ENCODE measurements at places on chromosomes 6 and 20. TPM values are rescaled to one million over a fixed set of nuclear protein-coding genes. Genes with fewer than 3 reads are reported as not detected.

- H3K36me3 ChIP-seq, result no peaks in the 10 kb centered on the region
- DNase-seq, result no peak
- H3K27ac ChIP-seq, result no peak overlapping the region
- H3K27me3 ChIP-seq, result peaks cover 18% of the 10 kb centered on the region
Observed at GRCh38 chr6:17178754-17179529, 77.1 kb downstream of the STMND1 start.

GRCh38 chr6:88262332-88262731 lies 96.2 kb upstream of the CNR1 start:
- H3K27me3 ChIP-seq, result peaks cover 6% of the 10 kb centered on the region
- H3K36me3 ChIP-seq, result no peaks in the 10 kb centered on the region
- H3K4me1 ChIP-seq, result no peaks in the 10 kb centered on the region
- H3K27ac ChIP-seq, result no peak overlapping the region
- DNase-seq, result no peak

DNA sequence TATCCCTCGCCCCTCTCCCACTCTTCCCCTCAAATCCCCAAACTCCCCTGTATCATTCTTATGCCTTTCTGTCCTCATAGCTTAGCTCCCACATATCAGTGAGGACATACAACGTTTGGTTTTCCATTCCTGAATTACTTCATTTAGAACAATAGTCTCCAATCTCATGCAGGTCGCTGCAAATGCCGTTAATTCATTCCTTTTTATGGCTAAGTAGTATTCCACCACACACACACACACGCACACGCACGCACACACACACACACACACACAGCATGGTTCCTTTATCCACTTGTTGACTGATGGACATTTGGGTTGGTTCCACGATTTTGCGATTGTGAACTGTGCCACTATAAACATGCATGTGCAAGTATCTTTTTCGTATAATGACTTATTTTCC lies 112.7 kb downstream of the KIF13A start:
- no peak overlapping the region for H3K4me3 ChIP-seq
- no peak for DNase-seq
- peaks cover 81% of the 10 kb centered on the region for H3K27me3 ChIP-seq
- no peak overlapping the region for H3K27ac ChIP-seq
- no peaks in the 10 kb centered on the region for H3K36me3 ChIP-seq
- H3K4me1 ChIP-seq, result no peaks in the 10 kb centered on the region

DNA sequence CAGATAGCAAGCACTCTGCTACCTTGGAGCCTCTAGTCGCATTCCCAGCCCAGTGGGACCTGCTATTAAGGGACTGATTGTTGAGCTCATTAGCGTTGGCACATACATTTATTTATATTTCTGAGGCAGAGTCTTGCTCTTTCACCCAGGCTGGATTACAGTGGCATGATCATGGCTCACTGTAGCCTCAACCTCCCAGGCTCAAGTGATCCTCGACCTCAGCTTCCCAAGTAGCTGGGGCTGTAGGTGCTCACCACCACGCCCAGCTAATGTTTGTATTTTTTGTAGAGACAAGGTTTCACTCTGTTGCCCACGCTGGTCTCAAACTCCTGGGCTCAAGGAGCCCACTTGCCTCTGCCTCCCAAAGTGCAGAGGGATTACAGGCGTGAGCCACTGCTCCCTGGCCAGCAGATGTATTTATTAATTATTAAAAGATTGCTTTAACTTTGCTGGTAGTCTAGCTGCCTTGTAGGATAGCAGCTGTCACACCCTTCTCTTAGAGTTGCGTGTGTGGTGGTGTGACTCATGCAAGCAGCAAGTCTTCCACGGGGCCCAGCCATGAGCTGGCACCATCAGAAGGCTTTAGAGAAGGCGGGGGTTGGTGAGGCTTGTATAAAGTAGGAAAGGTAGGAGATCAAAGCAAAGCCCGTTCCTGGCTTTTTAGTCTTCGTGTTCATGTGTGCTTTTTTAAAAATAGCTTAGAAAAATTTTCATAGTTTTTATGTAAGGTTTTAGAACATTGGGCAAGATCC lies 16.5 kb downstream of the ACTR5 start:
- peaks cover 28% of the 10 kb centered on the region for H3K36me3 ChIP-seq
- peak overlapping the region; percentile 43 for H3K4me3 ChIP-seq
- no peaks in the 10 kb centered on the region for H3K27me3 ChIP-seq
- H3K27ac ChIP-seq, result peak overlapping the region; percentile 36
- H3K4me1 ChIP-seq, result peaks cover 31% of the 10 kb centered on the region
- peak; percentile 68 for DNase-seq

GRCh38 chr20:6605055-6605935 lies 162.2 kb upstream of the BMP2 start:
- no peak overlapping the region for H3K27ac ChIP-seq
- H3K36me3 ChIP-seq, result peaks cover 2% of the 10 kb centered on the region
- no peaks in the 10 kb centered on the region for H3K27me3 ChIP-seq
- H3K4me3 ChIP-seq, result no peak overlapping the region
- no peaks in the 10 kb centered on the region for H3K4me1 ChIP-seq
- DNase-seq, result no peak

DNA sequence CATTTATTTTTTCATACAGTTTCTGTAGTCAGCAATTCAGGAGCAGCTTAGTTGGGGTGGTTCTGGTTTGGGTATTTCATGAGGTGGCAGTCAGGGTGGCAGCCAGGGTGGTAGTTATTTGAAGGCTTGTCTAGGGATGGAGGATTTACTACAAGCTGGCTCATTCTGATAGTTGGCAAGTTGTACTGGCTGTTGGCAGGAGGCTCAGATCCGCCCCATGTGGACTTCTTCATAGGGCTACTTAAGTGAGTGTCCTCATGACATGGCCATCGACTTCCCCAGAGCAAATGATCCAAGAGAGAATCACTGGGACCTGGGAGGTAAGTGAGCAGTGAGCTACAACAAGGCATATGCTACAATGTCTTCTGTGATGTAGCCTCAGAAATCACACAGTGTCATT lies 22.4 kb upstream of the CDKAL1 start:
- H3K4me3 ChIP-seq, result no peak overlapping the region
- H3K4me1 ChIP-seq, result no peaks in the 10 kb centered on the region
- no peaks in the 10 kb centered on the region for H3K36me3 ChIP-seq
- no peak for DNase-seq
- H3K27ac ChIP-seq, result no peak overlapping the region

DNA sequence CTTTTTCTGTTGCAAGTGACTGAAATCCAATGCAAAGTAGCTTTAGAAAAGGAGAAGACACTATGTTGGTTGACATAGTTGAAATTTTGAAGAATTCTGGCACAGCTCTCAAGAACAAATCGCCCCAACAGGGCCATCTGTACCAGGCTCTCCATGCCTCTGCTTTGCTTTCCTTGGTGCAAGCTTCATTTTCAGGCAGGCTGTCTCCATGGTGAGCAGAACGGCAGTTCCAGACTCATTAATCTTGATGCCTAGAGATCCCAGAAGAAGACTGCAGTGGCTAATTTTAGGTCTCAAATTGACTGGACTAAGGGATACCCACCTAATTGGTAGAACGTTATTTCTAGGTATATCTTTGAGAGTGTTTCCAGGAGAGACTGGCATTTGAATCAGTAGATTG lies 950.7 kb upstream of the FLRT3 start:
- H3K27ac ChIP-seq, result no peak overlapping the region
- no peaks in the 10 kb centered on the region for H3K4me1 ChIP-seq
- no peaks in the 10 kb centered on the region for H3K27me3 ChIP-seq
- no peaks in the 10 kb centered on the region for H3K36me3 ChIP-seq
- H3K4me3 ChIP-seq, result no peak overlapping the region

DNA sequence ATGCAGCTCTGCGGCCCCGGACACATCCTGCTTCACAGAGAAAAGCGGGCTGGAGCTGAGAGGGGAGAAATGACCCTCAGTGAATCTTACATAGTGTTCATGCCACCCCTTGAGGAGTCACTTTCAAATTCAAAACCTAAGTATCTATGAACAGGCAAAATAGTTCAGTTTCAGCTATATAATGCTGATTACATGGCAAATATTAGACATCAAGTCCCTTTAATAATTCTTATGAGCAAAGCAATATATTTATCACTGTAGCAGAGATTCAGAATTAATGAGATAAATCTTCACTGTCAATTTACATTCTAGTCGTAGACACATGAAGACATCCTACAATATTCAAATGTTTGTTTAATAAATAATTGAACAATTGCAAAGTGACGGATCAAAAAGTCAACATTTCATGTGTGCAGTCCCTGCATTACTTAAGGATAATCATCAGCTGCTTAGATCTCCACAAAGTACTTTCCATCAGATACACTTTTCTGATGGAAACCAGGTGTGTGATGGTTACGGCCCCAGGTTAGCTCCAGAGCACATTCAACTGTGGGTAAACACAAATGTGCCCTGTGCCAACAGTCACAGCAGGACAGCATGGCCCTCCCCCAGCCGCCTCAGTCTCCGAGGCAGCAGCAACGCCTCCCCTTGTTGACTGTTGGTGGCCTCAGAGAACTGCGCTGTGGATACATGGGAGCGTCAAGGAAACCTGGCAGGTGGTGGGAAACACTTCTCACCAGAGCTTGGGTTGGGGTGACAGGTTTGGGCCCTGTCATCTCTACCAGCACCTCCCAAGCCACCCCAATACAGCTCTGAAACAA lies 787 bp upstream of the PRR18 start:
- peaks cover 40% of the 10 kb centered on the region for H3K27me3 ChIP-seq
- peaks cover 5% of the 10 kb centered on the region for H3K4me1 ChIP-seq
- H3K27ac ChIP-seq, result no peak overlapping the region

GRCh38 chr6:166173281-166173951 lies 5.8 kb upstream of the TBXT start:
- H3K4me1 ChIP-seq, result peaks cover 3% of the 10 kb centered on the region
- no peak overlapping the region for H3K27ac ChIP-seq
- peaks cover 26% of the 10 kb centered on the region for H3K27me3 ChIP-seq
- no peak for DNase-seq
- no peak overlapping the region for H3K4me3 ChIP-seq

- H3K4me3 ChIP-seq, result no peak overlapping the region
- DNase-seq, result no peak
- H3K36me3 ChIP-seq, result peaks cover 3% of the 10 kb centered on the region
- no peak overlapping the region for H3K27ac ChIP-seq
- H3K4me1 ChIP-seq, result peaks cover 10% of the 10 kb centered on the region
Observed at GRCh38 chr6:38138374-38138773, 318.8 kb downstream of the ZFAND3 start.

DNA sequence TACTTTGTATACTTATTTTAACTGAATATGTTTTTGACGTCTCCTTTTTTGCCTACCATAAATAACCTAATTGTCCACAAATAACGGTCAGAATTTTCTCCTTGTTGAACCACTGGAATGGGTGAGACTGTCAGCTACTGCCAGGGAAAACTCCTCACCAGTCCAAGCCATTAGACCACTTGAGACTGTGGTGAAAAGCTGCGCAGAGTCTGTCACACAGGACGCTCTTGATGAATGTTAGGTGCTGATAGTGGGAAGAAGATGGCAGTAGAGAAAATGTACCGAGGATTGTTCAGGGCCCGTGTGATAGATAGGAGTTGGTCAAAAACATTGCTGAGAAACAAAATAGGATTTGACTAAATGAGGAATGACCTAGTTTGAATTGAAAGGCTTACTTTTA lies 75.6 kb upstream of the KIF25 start:
- no peaks in the 10 kb centered on the region for H3K27me3 ChIP-seq
- DNase-seq, result no peak

- no peaks in the 10 kb centered on the region for H3K27me3 ChIP-seq
- H3K27ac ChIP-seq, result no peak overlapping the region
- H3K4me3 ChIP-seq, result no peak overlapping the region
- H3K4me1 ChIP-seq, result peaks cover 6% of the 10 kb centered on the region
- H3K36me3 ChIP-seq, result no peaks in the 10 kb centered on the region
- DNase-seq, result no peak
Observed at GRCh38 chr20:25571817-25572216, 13.5 kb downstream of the NINL start.

GRCh38 chr20:57071954-57072583 lies 194.4 kb downstream of the BMP7 start:
- peaks cover 43% of the 10 kb centered on the region for H3K27me3 ChIP-seq
- H3K4me3 ChIP-seq, result no peak overlapping the region
- H3K4me1 ChIP-seq, result peaks cover 5% of the 10 kb centered on the region
- no peak overlapping the region for H3K27ac ChIP-seq
- no peak for DNase-seq

DNA sequence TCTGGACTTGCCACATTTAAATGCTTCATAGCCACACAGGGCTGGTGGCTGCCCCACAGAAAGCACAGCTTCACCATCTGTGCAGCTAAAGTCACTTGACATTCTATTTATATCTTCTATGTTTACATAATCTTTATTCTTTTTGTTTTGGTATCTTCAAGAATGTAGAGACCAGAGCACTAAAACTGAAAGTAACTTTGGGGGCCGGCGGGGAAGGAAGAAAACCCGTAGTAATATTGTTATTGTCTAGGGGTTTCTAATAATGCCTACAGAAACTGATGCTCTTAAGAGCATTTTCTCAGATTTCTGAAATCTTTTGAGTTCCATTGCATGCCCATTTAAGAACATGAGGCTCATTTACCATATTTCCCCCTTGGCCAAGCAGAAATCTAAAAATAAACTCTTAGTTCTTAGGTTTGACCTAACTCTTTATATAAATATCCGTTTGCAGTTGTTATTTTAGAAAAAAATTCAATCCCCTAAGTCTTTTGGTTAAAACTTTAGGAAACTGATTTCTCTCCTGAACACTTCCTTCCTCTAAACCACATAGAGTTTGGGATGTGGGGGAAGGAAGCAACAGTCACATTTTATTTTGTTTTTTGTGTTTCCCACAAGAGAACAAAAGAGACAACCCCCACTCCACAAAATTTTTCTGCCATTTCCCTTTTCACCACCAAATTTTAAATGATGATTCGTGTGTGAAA lies 207.6 kb downstream of the OGFRL1 start:
- peak overlapping the region; percentile 2 for H3K4me3 ChIP-seq
- H3K27ac ChIP-seq, result no peak overlapping the region
- H3K36me3 ChIP-seq, result no peaks in the 10 kb centered on the region
- no peak for DNase-seq
- H3K27me3 ChIP-seq, result peaks cover 7% of the 10 kb centered on the region
- no peaks in the 10 kb centered on the region for H3K4me1 ChIP-seq

DNA sequence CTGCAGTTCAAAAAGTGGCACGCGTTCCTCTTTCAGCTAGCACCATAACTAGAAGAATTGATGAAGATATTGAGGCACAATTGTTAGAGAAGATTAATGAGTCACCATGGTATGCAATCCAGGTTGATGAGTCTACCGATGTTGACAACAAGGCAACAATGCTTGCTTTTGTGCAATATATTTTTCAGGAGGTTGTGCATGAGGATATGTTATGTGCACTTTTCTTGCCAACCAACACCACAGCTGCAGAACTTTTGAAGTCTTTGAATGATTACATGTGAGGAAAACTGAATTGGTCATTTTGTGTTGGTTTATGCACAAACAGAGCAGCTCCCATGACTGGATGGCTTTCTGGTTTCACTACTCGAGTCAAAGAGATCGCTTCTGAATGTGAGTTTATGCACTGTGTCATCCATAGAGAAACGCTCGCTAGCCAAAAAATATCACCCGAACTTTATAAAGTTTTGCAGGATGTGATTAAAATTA lies 129.3 kb upstream of the SLC24A3 start:
- H3K36me3 ChIP-seq, result no peaks in the 10 kb centered on the region
- H3K27me3 ChIP-seq, result no peaks in the 10 kb centered on the region
- no peak for DNase-seq
- no peak overlapping the region for H3K4me3 ChIP-seq
- no peak overlapping the region for H3K27ac ChIP-seq

Gene PDE10A
- not detected for total RNA-seq

Gene KCNQ2
- 0.65 TPM for total RNA-seq

Gene RBCK1
- total RNA-seq, result 176 TPM

Gene SUN5
- not detected for total RNA-seq

Gene LTB
- 43.4 TPM for total RNA-seq

Gene STAU1
- total RNA-seq, result 83.3 TPM

Gene MDFI
- not detected for total RNA-seq

Gene COL21A1
- total RNA-seq, result not detected

Gene SLC17A3
- 2.5 TPM for total RNA-seq
